ENCODE measurements at places on chromosomes 12 and 14.

DNA sequence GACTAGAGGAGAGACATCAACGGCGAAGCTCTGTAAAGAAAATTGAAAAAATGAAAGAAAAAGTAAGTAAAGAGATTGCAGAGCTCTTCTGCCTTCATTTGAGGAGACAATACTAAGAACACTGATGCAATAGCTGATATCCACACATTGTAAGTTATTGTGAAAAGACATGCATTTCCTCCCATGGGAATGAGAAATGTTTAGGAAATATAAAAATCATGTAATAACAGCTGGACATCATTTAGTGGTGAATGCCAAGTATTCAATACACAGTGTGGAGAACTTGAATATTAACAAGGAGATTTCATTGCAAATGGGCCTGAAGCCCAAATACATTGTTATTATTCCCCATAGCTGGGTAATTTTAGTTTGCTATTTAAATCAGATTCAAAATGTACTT, 179.2 kb downstream of the KICS2 start:
- no peak for DNase-seq

- DNase-seq = no peak
These were observed 567 bp downstream of the FUT8 start for GRCh38 chr14:65412856-65413738.

DNA sequence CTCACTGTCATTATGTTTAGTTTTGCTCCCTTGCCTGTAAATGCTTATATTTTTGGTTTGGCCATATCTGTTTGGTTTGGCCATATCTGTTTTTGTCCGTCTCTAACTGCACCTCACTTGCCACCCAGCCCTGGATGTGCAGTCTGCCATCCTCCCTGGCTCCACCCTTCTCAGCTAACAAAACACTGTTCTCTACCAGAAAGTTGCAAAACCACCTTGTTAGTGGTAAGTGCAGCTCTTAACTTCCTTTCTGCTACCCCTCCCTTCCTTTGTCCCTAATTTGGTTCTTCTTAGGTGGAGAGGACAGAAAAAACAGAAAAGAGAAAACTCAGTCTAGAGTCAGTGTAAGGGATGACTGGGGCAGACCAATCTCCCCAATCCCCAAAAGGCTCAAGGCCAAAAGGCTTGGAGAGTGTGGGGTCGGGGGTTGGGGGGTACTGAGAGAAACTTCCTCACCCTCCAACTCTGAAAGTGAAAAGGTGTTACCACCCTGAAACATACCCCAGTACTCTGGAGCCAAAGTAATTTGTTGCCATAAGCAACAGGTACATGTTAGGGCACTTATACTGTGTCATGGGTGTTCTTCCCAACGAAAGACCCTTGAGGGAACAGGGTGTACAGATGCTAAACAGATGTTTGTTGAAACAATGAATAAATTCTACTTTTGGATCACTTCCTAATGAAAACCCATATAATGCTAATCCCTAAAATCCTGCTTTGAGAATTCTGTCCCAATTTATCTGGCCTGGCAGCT, 5.0 kb downstream of the BIN2 start:
- DNase-seq = no peak

- no peak for DNase-seq
These were observed 154.2 kb upstream of the MYL2 start for GRCh38 chr12:111074559-111074958.

DNA sequence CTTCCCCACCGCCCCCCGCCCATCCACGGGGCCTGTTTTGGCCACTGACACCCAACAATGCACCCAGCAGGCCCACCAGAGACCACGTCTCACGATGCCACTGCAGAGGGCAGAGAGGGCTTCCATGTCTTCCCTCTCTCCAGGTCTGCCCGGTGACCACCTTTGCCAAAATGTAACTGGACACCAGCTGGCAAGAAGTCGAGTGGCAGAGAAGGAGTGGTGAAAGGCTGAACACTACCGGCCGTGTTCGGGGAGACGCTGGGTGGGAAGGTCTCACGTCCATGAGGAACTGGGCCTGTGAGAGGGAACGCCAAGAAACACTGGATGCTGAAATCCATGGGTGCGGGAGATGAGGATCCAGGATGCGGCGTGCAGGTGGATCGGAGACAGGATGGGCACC, 308.2 kb downstream of the ADGRD1 start:
- no peak for DNase-seq

DNA sequence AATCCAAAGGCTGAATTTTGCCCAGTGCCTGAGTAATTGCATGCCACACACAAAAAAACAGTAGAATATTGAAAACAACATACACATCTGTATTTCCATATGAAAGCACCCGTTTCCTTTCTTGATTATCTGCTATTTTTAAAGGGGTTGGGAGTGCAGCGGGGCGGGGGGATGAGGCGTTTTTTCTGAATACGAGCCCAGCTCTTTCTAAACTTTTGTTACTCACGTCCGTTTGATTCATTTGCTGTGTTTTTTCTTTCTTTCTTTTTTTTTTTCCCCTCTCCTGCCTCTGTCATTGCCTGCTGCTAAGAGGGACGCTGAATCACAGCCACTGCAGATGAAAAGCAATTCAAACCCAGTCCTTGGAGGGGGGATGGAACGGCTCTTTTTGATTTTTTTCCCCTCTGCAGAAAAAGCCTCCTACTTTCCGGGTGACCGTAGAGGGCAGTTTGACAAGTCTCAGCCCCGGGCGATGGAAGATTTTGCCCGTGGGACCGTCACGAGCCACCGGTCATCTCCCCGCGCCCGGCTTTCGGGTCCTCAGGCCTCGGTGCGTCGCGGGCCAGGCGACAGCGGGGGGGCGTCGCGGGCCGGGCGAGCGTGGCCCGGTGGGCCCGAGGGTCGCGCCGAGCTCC, 572 bp upstream of the RASSF8 start:
- no peak for DNase-seq

DNA sequence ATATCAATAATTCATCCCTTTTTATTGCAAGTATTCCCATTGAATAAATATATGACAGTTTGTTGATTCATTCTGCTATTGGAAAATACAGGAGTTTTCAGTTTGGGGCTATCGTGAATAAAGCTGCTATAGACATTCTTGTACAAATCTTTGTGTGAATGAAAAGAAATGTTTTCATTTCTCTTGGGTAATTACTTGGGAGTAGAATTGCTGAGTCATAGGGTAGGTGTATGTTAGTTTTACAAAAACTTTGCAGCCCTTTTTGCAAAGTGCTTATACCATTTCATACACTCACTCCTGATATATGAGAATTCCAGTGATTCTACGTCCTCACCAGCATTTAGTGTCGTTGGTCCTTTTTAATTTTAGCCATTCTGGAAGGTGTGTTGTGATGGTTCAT, 6.9 kb upstream of the PTCSC3 start:
- no peak for DNase-seq

- DNase-seq = no peak
These were observed 146.2 kb downstream of the DACT1 start for GRCh38 chr14:58783792-58784511.

GRCh38 chr14:39563361-39563760, 131.1 kb upstream of the FBXO33 start:
- no peak for DNase-seq

DNA sequence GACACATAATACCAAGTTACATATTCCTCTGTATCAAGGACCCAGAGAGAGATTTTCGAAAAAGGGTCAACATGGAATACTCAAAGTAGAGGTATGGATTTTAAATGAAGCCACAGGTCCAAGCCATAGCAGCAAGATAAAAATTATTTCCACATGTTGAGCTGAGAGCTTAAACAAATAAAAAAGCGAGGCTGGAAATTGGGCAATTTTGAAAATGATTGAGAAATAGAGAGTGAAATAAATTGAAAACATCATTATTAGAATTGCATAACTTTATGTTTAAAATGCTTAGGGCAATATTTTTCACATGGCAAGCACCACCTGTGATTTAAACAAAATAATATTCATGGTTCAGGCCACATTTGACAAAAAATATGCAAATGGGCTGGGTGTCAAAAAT, 1251.0 kb upstream of the USP15 start:
- no peak for DNase-seq

- no peak for DNase-seq
These were observed 333.9 kb downstream of the ZFP36L1 start for GRCh38 chr14:68458840-68459469.

DNA sequence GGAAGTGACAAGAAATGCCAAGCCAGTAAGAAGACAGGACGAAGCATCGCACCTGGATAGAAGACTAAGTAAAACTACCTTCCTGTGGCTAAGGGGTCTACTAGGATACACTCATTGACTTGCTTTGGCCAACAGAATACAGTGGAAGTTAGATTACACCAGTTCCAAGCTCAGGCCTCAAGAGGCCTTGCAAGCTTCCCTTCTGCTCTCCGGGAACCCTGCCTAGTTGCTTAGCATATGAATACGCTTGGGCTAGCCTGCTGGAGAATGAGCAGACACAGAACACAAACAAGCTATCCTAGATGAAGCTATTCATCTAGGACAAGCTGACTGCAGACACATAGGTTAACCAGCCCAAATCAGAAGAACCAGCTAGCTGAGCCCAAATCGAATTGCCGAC, 97.0 kb downstream of the DPF3 start:
- no peak for DNase-seq

GRCh38 chr14:99838639-99839134, 45.5 kb downstream of the EML1 start:
- DNase-seq = no peak

DNA sequence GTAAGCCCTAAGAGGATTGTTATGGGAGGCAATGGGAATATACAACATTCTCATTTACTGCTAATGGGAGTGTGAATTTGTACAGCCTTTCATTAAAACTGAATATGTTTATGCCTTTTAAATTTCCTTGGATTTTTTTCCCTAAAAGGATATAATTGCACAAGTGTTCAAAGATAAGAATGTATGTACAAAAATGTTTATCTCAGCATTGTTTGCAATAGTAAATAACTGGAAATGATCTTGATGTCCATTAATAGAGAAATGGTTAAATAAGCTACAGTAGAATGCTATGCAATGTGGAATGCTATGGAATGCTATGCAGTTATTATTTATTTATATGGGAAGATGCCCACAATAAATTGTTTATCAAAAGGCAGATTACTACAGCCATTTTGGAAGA, 62.5 kb upstream of the SLC38A2 start:
- no peak for DNase-seq

DNA sequence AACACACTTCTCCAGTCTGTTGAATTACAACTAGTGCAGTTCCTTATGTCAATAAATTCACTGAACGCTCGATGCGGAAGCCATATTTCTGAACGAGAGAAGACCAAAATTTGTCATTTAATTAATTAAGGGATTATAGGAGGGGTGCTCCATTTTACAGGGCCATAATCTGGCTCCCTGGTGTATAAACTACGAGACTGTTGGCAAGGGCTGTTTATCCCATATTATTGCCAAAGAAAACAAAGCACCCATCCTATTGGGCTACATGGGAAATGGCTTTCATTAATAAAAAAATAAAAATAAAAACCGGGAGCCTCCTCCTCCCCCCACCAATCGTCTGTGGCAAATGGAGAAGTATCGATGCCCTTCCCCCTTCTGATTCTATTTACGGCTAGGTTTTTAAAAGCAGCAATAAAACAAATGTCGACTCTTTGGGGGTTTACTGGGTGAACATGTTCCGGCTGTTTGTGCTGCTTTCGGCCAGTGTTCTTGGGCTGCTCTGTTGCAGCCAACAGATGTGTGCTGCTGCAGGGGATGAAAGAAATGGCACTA, 24.8 kb downstream of the ATF7 start:
- no peak for DNase-seq

DNA sequence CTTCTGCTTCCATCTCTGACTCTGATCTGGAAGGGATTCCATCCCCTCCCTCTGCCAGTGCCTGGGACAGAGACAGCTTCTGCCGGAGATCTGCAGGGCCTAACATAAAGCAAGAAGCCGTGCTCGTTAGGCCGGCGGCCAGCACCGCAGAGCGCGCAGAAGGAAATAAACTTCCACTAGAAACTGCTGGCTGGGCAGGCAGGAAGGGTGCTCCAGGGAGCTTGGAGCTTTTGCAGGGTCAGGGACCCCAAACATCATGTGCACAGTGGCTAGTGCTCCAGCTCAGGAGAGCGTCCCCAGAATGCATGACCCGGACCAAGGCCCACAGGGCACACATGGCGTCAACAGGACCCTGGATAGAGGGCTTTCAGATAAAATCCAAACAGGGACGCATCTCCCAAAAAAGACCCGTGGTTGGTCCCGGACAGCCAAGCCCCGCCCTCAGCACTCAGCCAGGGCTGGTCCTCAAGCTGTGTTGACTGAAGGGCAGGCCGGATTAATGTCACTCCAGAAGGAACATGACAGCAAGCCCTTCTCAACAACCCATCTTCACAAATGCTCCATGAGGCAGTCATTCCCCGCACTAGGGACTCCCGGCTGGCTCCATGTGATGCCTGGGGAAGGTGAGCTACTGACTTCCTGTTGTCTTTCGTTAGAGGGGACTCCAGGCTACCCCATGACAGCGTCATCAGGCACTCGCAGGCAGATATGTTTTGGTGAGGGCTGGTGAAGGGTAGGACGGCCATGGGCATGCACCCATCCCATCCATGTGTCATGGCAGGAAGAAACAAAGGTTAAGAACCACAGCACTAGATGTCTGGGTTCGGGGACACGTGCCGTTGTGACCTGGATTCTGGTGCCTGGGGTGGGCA, 121.5 kb downstream of the CALM1 start:
- no peak for DNase-seq

DNA sequence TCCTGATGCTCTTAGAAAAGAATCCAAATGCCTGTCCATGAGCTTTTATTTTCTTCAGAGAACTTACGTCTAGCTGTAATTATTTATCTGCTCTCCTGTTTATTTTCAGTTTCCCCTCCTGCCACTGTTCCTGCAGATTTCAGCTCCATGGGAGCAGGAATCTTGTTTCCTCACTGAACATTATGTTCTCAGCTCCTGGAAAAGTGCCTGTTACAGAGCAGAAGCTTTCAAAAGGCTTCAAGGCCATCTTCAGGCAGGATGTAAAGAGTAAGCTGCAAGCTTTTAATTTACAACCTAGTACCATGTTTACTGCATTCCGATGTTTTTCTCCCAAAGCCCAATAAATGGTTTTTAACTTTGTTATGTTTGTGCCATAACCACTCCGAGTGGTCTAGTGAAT, 98.4 kb upstream of the BTG1 start:
- no peak for DNase-seq

- DNase-seq = peak; percentile 48
These were observed 8.7 kb upstream of the SPATS2 start for GRCh38 chr12:49358483-49359141.

DNA sequence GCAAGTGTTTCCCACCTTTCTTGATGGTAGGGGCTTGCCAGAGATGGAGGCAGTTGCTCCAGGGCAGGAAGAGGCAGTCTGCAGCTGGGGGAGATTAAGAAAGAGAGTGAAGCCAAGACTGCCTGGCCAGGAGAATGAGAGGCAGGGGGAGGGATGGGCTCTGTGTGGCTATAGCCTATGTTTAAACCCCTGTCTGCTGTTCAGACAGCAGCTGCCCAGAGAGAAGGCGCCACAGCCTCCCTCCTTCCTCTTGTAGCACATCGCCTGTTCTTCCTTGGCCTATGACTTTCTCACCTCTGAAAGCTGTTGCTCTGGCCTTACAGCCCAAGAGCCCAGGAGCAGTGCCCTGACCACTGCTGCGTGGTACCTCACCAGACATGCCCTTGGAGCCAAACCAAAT, 61.7 kb downstream of the EMP1 start:
- DNase-seq = no peak

GRCh38 chr12:843609-844008, 91.2 kb downstream of the WNK1 start:
- DNase-seq = no peak

Data from KG1 (cell line).